Esophagus muscularis mucosa (tissue), 4 donors: ENCODE measurements at places on chromosomes 11 and 22.

DNA sequence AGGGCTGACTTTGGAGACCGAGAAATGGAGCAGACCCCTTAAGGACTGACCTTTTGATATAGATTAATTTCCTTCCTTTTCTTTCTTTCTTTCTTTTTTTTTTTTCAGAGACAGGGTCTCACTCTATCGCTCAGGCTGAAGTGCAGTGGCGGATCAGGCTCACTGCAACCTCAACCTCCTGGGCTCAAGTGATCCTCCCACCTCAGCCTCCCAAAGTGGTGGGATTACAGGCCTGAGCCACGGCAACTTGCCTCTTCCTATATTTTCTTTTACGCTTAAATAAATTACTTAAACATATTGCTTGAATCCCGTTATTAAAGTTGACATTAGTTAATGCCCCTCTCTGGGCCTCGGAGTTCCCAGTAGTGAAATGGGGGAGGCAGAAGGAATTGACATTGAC is 350 bp upstream of the KCTD14 start:
- no peak for DNase-seq

- no peak for DNase-seq
Measured at GRCh38 chr22:27756212-27756660, 45.3 kb downstream of the MN1 start.

- DNase-seq, result peak; percentile 60
Measured at GRCh38 chr11:11969380-11970215, 38.8 kb downstream of the DKK3 start.

- no peak for DNase-seq
Measured at GRCh38 chr11:72406540-72407527, 27.5 kb downstream of the CLPB start.

DNA sequence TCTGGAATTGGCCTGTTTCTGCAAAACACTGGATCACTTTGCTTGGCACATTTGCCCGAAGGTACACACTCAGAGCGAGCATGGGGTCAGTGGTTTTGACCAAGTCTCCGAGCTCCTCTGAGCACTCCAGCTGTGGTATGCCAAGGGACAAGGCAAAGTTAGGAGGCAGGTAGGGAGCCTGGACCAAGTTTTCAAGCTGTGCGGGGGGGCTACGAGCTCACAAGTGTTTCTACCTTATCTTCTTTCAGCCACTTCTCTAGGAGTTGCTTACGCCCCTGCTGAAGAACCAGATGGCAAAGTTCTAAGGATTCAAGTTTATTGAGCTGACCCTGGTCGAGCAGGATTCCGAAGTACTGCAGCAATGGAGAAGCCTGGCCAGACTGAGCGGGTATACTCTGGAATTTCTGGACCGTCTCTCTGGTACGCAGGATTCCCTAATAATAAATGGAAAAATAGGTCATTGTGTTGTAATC is 54.7 kb upstream of the SLC25A1 start:
- DNase-seq, result no peak

GRCh38 chr22:34486381-34486780 is 566.1 kb upstream of the LARGE1 start:
- no peak for DNase-seq

- no peak for DNase-seq
Measured at GRCh38 chr11:35389897-35390465, 29.4 kb downstream of the SLC1A2 start.

GRCh38 chr22:35752863-35753189 is 35.2 kb downstream of the APOL5 start:
- DNase-seq, result no peak

DNA sequence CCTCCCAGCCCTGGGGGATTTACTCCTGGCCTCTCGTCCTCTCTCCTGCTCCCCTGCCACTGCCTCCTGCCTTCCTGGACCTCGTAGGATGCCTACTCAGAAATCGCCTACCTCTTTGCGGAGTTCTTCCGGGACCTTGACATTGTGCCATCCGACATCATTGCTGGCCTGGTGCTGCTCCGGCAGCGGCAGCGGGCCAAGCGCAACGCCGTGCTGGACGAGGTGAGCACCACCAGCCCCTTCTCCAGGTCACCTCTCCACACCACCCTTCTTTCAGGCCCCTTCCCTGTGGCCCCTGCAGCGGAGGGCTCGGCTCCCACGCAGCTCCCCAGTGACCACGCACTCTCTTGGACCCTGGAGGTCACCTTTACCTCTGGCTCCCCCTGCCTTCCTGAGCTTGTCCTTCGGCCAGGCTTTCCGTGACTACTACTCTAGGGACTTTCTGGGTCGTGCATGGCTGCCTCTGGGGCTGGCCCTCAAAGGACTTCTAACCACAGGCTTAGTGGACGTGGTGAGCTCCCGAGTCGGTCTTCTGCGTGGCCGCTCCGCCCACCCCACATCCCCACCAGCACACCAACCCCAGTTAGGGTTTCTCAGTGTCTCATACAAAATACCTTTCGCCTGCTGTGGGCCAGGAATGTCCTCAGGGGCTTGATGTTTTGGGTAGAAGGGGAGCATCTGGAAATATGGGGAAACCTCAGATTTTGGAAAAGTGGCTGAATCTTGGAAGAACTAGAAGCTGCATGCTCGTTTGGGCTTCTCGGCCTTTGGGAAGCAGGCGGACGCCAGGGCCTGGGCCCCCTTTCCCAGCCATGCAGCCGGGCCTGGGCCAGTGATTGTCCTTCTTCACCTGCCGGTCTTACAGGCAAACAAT is 24.1 kb upstream of the MYRF start:
- no peak for DNase-seq

DNA sequence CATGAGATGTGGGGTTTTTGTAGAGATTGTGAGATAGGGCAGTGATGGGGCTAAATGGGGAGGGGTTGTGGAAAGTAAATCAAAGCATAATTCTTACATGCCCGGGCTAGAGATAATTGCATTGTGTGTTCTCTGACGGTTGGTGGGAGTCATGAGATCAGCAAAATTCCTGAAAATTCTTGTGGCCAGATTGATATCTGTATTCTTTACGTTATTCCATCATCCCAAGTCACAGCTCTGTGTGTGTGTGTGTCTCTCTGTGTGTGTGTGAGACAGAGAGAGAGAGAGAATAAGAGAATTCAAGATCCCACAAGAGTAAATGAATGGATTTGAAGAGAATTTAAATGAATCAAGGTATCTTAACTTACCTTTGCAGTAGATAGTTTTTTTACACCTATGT is 138.6 kb upstream of the ARHGAP20 start:
- DNase-seq, result no peak

GRCh38 chr22:29638678-29639077 is 35.2 kb downstream of the NF2 start:
- no peak for DNase-seq

DNA sequence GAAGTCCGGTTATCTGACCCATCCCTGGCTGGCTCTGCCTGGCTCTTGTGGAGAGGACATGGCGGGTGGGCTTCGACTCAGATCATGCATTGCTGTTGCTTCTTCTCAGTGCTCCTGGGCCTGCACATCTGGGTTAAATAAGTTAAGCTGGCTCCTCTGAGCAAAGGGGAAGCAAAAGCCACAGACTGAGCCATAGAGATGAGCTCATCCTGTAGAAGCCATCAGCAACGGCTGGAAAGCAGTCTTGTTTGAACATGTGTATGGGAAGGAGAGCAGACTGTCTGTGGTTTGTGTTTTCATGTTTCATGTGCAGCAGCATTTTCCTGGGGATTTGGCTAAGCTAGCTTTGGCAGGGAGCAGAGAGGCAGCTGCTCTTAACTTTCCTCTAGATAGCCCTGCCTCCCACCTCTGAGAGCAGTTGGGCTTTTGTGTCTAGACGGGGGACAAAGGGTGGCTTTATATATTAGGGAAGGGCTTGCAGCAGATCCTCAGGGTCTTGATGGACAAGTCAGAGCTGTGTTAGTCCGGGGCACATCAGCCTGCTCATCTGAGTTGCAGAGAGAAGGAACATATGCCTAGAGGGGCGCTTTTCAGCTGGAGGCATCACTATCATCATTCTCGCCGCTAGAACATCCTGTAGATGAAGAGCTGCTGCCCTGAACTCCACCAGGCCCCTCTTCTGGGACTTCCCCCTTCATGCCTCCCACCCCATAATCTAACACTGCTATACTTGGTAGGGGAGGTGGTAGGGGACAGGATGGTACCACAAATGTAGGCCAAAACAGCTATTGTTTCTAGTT is 14.9 kb downstream of the DCPS start:
- DNase-seq, result no peak

DNA sequence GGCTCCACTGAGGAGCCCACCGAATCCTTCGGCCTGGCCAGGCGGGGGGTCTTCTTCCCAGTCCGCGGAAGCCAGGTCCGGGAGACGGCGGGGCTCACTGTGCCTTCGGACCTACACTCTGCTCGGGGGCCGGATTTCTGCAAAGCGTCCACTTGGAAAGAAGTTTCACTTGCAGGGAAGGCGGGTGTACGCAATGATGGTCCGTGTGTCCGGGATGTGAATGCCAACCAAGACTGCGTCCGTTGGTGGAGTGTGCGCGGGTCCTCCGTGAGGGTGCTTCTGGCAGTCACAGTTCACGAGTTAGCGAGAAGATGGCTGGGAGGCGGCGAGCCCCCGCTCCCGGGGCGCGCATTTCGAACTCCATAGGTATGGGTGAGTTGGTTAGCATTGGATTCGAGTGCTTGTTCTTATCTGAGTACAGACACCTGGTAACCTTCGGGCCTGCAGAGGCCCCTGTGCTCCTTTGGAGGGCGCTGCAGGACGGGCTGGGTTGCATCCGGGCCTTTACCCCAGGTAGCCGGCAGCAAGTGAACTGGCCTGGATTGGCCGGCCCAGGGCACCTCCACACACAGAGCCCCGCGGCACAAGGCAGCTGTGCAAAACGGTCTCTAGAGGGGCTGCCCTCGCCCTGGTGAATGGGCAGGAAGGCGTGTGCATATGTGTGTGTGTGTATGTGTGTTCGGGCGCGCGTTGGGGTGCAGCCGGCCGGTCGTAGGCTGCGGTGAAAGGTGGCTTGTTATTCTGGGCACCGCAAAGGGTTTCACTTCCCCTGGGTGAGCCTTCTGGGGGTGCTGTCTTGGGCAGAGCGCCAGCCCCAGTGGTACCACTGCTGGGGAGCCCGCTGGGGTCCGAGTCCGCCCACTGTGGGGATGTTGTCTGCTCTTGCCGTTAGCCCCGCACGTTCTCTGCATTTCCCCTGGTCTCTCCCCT is 13.3 kb upstream of the CYP2R1 start:
- no peak for DNase-seq

DNA sequence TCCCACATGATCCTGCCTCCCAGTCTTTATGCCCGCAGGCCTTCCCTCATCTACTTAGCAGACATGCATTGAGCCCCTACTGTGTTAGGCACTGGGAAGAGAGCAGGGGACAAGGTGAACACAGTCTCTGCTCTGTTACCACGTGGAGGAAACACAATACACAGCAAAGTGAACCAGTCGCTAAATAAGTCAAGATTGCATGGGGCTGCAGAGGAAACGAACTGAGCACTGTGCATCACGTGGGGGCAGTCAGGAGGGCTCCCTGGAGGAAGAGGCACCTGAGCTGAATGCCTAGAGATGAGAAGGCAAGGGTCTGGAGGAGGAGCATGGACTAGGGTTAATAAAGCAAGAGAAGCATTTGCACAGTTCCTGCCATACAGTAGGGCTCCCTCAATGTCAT is 102.7 kb downstream of the MN1 start:
- DNase-seq, result no peak

DNA sequence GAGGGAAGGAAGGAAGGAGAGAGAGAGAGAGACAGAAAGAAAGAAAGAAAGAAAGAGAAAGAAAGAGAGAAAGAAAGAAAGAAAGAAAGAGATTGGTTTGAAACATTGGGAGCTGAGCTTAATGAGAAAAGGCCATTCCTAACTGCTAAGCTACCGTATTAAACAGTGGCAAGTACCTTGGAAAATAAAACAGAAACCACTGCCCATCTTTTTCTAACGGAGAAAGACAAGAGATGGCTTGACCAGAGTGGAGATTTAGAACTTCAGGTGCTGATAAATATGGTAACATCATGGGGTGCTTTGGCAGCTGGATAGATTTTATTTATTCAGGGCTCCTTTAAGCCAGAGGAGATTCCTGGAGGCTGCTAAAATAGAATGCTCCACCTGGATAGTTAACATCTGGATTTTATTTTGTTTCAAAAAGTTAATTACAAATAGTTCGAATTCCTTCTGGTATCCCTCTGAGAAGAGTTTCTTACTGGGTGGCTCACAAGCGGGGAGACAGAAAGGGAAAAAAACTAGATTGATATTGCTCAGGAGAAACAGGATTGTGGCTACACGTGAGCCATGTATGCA is 12.9 kb downstream of the TIMP3 start:
- no peak for DNase-seq

- DNase-seq, result peak; percentile 74
Measured at GRCh38 chr11:71164186-71164585, 88.2 kb downstream of the SHANK2 start.

DNA sequence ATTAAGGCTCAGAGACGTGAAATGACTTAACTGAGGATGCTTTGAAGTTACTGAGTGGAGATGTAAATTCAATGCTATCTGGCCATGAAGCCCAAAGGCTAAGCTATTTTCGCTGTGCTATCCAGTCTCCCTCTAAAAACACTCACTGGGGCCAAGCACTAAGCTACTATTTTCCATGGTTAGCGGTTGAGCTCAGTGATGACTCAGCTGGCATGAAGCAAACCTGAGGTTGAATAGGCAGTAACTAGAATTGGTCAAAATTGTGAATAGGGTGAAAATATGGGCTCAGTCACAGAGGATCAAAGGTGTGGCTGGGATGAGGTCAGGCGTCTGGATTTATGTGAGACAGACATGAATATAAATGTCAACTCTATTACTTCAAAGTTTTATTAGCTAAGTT is 564.2 kb upstream of the KIRREL3 start:
- no peak for DNase-seq

- no peak for DNase-seq
Measured at GRCh38 chr22:42069801-42070516, 653 bp downstream of the NAGA start.

DNA sequence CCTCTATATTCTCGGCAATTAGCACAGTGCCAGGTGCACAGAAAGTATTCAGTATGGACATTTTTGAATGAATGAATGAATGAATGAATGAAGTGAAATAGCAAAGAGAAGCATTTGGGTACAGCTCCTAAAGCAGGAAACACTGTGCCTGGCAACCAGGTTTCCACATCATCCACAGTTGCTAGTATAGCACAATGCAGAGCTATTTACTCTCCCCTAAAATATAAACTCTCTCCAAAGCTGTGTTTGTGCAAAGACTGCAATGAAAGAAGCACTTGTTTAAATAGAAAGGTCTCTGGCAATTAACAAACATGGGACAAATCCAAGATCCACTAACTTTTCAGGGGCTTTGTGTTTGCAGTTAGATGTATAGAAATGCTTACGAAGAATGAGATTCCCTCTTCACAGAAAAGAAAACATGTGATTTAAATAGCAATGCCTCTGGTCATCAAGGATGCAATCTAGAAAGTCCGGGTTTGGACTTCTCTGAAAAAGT is 103.0 kb upstream of the OPCML start:
- no peak for DNase-seq
